ENCODE measurements at places on chromosomes 7 and 10. TPM values are rescaled to one million over a fixed set of nuclear protein-coding genes. Genes with fewer than 3 reads are reported as not detected.

Gene OR2A1
- total RNA-seq = 0.10 TPM

Gene JAZF1
- 21.4 TPM for total RNA-seq

Gene ANAPC16
- total RNA-seq = 88.5 TPM

Gene PIK3AP1
- total RNA-seq = 2.3 TPM

Gene VAX1
- total RNA-seq = not detected

Gene C10orf143
- 0.62 TPM for total RNA-seq

Gene LIPK
- not detected for total RNA-seq

Gene ARMH3
- total RNA-seq = 11.1 TPM

Gene CTAGE4
- total RNA-seq = 3.4 TPM

Gene PSAP
- 391 TPM for total RNA-seq

Gene CNNM1
- total RNA-seq = 0.90 TPM

Gene SH3PXD2A
- 5.0 TPM for total RNA-seq

Gene SERPINE1
- 2.0 TPM for total RNA-seq

Gene FAM25G
- total RNA-seq = not detected

Gene INHBA
- total RNA-seq = 0.94 TPM

Gene FKBP6
- not detected for total RNA-seq

Gene ITIH2
- total RNA-seq = not detected

Gene RAB11FIP2
- total RNA-seq = 17.6 TPM

Gene LIPA
- total RNA-seq = 71.4 TPM

Gene CYP26C1
- not detected for total RNA-seq

Gene MEST
- total RNA-seq = 229 TPM

Gene PDCD4
- 9.2 TPM for total RNA-seq

Gene NPY4R
- not detected for total RNA-seq

Gene ELMO1
- total RNA-seq = 24.9 TPM

Gene FAM20C
- 24.8 TPM for total RNA-seq
